Femur (tissue), 1 donor: ENCODE measurements at places on chromosomes 6 and 20.

- no peak for DNase-seq
Observed at GRCh38 chr6:16329233-16329632, 90.8 kb downstream of the GMPR start.

GRCh38 chr20:52924411-52925271 lies 47.5 kb upstream of the TSHZ2 start:
- no peak for DNase-seq

DNA sequence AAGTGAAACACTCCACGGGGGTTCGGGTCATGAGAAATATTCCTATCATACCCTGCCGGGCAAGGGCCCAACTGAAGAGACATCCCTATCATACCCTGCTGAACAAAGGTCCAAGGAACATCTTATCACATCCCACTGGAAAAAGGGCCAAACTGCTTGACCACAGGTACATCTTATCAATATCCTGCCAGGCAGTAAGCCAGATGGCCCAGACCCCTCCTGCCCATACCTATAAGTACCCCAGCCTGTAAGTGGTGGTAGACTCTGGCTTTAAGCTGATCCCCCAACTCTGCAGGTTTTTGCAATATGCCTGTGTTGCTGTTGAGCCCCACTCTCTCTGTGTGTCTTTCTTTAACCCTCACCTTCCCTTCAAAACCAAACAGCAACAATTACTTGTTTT lies 51.6 kb downstream of the ZNF334 start:
- no peak for DNase-seq

DNA sequence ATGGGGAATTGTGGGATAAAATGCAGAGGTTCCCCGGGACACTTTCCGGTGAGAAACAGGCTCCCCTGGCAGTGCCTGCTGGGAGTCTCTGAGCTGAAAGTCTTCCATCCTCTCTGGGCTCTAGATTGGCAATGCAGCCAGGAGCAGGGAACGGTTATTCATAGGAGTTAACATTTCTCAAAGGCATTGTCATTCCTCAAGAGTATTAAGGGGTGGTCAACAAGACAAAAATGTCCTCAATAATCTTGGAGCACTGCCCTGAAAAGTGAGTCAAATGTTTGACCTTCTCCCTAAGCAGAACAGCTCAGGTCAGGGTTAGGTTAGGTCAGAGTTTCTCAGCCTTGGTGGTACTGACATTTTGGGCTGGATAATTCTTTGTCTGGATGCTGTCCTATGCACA lies 13.2 kb downstream of the BPIFB1 start:
- DNase-seq = no peak

DNA sequence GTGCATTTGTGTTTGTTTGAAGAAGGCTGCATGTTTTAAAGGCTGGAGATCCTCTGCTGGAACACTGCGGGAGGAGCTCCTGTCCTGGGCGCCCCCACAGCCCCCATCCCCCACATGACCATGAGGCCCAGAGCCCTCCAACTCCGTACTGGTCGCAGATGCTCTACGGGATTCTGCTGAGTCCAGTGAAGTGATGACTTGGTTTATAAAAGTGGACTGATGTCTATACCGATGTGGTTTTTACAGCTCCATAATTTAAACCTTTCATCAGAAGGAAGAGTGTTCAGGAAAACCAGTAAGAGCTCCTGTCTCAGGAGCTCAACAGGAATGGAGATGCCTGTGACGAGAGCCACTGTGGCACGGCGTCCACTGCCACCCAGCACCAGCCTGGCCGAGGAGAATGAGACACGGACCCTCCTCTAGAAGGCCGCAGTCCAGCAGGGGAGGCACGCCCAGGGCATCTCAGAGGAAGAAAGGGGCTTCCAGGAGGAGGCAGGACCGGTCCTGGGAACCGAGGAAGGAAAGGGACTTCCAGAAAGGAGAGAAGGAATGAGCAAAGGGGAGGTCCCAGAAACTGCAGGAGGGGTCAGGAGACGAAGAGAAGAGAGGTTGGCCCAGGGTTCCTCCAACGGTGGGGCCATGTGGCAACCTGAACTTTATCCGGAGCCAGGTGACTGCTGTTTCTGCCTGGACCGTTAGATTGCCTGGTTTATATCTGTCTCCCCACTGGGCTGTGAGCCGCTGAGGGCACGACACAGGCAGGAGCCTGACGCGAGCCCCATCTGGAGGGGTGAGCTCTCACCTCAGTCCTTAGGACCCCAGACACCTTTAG lies 26.9 kb downstream of the BFSP1 start:
- DNase-seq = peak; percentile 39

DNA sequence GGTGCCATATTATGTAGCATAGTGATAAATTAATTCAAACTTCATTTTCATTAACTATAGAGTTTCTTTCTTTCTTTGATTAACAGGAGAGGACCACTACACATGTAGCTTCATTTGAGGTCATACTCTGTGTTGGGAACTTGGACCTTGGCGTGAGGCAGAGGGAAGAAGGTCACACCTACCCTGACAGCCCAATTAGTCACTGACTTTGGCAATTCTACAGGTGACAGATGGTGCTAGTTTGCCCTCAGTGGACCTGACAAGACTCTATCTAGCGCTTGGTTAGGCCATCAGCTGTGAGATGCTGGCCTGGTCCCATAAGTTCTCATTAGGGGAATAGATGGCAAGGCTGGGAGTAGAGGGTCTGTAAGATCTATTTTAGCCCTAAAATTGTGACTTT lies 14.2 kb downstream of the SLX4IP start:
- DNase-seq = no peak
